ENCODE measurements at places on chromosomes 16 and 17.

DNA sequence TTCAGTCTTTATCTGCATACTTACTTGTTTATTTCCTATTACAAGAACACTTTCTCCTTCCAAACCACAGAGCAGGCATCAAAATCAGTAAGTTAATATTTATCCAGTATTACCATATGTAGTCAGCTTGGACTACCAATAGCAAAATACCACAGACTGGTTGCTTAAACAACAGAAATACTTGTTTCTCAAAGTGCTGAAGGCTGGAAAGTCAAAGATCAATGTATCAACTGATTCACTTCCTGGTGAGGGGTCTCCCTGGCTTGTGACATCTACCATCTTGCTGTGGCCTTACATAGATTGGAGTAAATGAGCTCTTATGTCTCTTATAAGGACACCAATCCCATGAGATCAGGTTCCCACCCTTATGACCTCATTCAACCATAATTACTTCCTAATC, 2.6 kb downstream of the STXBP4 start:
- no peak for DNase-seq

DNA sequence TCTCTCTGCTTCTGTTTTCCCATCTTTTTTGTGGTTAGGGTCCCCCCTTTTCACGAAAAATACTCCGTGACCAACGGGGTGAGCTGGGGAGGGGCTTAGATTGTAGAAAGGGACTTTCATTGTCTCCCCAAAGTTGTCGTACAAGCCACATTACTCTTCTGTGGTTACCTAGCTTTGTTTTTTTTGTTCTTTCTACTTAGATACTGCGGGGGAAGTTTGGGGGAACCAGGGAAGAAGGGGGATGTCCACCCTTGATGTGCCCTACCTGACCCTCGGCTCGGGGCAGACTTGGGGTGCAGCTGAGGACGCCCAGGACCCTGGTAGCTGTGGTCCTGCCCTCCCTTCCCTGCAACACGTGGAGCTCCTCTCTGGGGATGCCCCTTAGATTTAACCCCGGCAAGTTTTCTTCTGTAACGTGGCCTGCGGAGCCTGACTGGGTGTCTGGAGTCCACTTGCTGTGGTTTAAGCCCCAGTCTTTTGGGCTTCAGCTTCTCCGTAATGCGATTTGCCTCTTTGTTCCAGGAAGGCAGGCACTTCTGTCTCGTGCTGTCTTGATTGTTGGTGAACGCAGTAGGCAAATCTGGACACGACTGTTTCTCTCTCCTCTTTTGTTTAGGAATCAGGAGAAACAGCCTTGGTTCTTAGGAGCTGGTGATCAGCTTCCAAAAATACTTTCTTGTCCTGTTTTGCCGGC, 892 bp downstream of the ABCC1 start:
- DNase-seq: peak; percentile 59

GRCh38 chr16:19294156-19294649, 8.7 kb downstream of the CLEC19A start:
- DNase-seq: no peak

DNA sequence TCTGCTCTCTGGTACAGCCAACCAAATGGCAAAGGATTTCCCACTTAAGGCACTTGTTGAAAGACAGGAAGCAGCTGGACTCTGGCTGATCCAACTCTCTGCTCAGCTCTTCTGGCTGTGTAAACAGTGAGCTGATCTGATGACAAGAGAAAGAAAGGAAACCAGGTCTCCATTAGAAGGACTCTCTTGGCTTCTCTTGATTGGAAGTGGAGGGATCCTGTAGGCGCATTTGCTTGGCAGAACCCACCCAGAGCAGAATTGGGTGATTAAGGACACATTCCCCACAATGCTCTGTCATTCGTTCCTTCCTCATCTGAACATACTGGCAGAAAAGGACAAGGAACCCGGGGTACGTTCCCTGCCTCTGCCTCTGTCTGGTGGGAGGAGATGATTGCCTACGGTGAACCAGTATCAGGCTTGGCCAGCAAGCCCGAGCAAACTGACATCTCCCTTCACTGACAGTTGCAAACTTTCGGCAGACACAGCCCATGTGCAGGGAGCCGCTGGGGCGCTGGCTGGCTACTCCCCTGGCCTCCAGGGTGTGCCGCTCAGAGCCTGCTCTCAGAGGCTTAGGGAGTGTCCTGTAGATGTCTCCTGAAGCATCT, 29.1 kb downstream of the LDHD start:
- no peak for DNase-seq

DNA sequence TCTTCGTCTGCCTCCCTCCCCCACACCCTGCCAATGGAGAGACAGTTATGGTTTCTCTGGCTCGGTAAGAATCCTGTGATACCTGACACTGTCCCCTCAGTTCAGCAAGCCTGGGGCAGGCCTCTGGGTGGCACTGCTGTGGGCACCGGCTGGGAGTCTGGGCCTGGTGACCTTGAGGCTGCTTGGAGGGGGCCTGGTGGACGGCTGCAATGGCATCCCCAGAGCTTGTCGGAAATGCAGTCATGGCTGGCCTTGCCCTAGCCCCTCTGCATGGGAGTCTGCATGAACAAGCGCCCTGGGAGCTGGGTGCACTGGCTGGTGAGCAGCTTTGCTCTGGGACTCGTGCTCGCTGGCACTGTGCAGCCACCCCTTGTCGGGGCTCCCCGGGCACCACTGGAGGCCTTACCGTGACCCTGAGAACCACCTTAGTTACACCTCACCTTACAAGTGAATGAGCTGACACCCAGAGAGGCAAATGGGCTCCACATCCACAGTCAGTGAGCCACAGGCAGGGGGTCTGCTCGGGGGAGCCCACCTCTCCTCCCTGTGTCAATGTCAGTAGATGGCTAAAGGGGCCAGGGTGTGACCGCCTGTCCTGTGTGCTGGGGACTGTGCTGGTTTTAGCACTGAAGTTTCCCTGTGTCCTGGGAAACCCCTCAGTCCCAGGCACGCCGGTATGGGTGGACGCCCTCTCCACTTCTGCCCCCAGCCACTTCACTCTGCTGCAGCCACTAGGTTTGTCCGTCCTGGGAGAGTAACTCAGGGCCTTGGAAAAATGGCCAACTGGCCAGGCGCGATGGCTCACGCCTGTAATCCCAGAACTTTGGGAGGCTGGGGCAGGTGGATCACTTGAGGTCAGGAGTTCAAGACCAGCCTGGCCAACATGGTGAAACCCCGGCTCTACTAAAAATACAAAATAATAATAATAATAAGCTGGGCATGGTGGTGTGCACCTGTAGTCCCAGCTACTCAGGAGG, 1.4 kb downstream of the LGALS3BP start:
- no peak for DNase-seq

GRCh38 chr16:28897826-28898225, 19.5 kb downstream of the ATP2A1 start:
- no peak for DNase-seq

DNA sequence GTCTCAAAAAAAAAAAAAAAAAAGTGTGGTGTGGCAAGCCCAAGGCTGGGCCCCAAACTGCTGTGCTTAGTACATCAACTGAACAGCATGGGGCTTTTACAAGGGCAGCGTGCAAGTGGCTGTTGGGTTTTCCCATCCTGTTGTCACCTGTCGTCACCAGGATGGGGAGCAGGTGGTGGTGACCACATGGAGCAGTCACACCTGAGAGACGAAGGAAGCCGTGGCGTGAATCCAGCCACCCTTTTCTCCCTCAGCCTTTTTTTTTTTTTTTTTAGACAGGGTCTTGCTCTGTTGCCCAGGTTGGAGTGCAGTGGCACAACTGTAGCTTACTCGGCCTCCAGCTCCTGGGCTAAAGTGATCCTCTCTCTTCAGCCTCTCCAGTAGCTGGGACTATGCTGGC, 4.1 kb upstream of the MRPL58 start:
- no peak for DNase-seq

DNA sequence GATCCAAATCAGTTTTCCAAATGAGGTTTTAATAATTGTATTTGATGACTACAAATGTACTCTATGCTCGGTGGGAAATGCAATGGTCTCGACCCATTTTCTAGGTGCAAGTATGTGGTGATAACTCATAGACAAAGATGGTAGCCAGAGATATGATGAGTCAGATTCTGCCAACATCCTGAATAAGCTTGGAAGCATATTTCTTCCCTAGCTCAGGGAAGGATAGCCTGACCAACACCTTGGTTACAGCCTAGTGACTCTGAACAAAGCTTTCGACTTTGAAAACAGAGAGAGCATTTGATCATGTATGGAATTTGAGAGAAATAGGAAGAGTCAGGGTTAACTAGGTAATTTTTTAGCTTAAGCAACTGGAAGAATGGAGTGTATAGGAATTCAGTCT, 128.3 kb upstream of the MYOCD start:
- no peak for DNase-seq

DNA sequence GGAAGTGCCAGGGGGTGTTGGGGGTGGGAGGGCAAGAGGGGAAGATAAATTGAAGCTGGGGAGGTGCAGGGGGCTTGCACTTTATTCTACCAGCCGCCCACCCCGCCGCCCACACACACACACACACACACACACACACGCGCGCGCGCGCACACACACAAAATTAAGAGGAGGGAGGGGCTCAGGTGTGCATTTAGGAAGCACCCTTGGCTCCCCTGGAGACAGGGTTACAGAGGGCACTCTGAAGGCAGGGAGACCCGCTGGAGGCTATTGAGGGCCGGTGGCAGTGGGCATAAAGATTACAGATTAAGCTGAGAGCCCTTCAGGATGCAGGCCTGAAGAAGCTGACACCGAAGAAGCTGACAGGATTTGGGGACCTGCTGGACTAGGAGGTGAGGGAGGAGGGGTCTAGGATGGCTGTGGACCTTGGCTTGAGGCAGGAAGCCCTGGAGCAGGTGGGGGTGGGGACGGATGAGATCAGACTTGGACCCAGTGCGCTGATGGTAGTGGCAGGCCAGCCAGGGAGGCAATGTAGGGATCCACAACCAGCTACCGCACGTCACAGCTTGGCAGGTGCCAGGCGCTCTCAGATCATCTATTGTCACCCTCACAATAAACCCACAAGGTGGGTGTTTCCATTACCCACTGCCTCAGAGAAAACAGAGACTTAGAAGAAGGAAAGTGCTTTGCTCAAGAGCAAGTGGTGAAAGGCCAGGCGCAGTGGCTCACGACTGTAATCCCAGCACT, 772 bp upstream of the SAMD14 start:
- DNase-seq: no peak

DNA sequence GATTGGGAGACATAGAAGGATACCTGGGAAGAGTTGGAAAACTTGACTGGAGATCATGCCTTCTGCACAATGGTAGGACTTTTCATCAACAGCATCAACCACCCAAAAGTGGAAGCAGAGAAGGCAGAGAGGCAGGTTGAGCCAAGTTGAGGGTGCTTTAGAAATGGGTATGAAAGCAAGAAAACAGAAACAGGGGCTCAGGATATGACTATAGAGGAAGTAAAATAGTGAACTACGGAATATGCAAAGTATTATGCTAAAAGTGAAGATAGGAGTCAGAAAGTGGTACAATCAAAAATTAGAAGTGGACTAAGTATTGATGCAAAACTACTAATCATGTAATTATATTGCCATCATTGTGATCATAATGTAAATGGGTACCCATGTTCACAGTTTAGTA, 16.1 kb upstream of the ARHGAP44 start:
- no peak for DNase-seq

- DNase-seq: no peak
Observed at GRCh38 chr17:17924131-17924856, 47.9 kb downstream of the TOM1L2 start.

DNA sequence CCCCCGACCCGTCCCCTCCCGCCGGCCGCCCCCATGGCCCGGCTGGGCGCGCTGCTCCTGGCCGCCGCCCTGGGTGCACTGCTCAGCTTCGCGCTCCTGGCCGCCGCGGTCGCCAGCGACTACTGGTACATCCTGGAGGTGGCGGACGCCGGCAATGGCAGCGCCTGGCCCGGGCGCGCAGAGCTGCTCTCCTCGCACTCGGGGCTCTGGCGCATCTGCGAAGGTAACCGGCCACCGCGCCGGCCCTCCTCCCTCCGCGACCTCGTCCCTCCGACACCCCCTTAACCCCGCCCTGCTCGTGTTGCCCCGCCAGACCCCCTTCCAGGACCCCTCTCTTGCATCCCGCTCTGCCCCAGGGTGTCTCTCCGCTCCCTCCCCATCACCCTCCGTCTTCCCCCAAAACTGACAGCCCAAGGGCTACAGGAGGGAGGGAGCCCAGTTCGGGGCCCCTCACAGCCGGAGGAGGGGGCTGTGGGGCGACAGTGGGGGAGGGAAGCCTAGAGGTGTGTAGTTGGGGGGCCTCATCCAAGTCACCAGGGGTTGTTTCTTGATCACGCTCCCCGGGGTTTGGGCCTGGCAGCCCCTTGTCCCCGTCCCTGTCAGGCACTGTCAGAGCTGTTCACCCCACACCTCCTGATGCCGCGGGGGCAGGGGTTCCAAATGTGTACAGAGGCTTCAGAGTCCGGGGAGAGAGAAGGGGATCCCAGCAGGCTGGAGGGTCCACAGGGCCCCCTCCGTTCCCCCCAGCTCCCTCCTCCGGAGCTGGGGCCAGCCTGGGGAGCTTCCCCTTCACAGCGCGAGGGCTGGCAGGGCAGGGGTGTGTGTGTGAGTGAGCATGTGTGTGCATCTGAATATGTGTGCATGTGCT, 794 bp downstream of the TMEM235 start:
- no peak for DNase-seq

DNA sequence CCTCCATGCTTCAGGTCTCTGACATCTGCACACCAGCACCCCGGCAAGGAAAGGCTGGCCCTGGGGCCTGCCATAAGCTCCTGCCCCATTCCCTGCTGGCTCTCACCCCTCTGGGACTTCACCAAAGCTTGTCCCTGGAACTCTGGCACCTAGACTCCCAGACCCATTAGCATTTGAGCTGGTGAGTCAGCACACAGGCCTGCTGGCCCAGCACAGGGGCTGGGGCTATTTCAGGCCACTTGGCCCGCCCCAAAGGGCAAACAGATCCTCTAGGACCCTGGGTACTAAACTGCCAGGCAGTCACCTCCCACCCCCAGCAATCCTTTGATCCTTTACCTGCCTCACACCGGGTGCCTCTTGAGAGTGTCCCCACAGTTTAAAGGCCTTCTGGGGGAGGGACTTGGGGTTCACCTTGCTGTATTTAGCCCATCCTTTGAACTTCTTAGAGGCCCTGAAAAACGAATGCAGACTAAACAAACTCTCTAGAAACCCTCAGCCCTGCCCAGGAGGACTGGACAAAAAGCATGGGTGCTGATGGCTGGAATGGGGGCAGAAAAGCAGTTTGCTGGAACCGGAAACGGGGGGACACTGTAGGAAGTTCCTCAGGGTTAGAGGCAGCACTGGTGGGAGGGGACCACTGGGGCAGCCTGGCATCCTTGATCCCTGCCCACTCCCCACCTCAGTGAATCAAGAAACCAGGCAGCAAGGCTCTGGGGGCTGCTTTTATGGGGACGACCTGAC, 3.2 kb upstream of the SAMD14 start:
- no peak for DNase-seq

- no peak for DNase-seq
Observed at GRCh38 chr16:66740533-66740932, 10.9 kb downstream of the DYNC1LI2 start.
